ENCODE measurements at places on chromosomes 1 and 21. TPM values are rescaled to one million over a fixed set of nuclear protein-coding genes. Genes with fewer than 3 reads are reported as not detected.
A peak's percentile ranks its signal among the peaks of the same experiment; 100 is the strongest.

- DNase-seq: no peak
These were observed 72.3 kb downstream of the SIPA1L2 start for GRCh38 chr1:232557502-232558191.

DNA sequence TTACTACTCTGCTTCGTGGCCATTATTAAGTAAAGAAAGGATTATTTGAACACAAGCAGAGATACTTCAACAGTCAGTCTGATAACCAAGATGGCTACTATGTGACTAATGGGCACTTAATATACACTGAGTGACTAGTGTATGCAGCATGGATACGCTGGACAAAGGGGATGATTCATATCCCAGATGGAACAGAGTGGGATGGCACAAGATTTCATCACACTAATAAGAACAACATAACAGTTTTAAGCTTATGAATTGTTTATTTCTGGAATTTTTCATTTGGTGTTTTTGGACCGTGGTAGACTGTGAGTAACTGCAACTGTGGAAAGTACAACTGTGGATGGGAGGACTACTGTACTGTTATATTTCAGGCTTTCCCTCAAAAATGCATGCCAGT, 9.4 kb downstream of the ZCCHC17 start:
- DNase-seq: peak; percentile 81

- DNase-seq: no peak
These were observed 324.9 kb upstream of the ST6GALNAC5 start for GRCh38 chr1:76542359-76542758.

DNA sequence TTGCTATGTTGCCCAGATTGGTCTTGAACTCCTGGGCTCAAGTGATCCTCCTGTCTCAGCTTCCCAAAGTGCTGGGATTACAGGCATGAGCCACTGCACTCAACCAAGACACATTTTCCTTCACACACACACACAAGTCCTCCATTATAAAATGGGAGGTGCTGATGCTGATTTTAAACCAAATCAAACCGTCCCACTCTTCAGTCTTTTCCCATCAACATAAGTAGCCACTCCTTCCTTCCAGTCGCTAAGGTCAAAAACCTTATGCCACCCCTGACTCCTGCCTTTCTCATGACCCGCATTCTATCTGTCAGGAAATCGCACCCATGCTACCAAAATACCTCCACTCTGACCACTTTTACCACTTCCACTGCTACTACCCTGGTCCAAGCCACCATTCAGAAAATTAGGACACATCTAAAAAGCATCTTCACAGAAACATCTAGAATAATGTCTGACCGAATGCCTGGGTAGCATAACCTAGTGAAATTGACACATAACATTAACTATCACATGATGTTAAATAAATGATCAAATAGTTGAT, 28.0 kb upstream of the IFNGR2 start:
- DNase-seq: no peak

GRCh38 chr1:40155135-40155534, 6.1 kb upstream of the RLF start:
- no peak for DNase-seq

- peak; percentile 14 for DNase-seq
These were observed 60.0 kb upstream of the FGGY start for GRCh38 chr1:59236721-59237545.

DNA sequence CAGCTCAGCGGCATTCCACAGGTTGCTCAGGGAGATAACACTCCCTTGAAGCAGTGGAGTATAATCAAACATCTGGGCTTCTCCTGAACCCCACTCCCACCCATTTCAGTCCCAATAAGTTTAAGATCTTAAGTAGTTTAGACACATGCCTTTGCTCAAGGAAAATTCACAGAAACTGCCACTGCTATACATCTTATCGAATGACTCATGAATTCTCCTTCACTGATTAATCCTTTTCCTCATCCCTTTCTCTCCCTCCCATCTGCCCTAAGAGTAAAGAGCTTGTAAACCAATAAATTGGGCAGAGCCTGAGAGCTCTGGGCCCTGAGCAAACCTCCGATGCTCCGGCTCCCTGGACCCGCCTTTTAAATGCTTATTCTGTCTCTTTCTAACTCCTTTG, 10.2 kb downstream of the VN1R5 start:
- no peak for DNase-seq

- DNase-seq: no peak
These were observed 11.4 kb downstream of the FOXO6 start for GRCh38 chr1:41372600-41372993.

- DNase-seq: no peak
These were observed 113.8 kb upstream of the EDN2 start for GRCh38 chr1:41598325-41598724.

DNA sequence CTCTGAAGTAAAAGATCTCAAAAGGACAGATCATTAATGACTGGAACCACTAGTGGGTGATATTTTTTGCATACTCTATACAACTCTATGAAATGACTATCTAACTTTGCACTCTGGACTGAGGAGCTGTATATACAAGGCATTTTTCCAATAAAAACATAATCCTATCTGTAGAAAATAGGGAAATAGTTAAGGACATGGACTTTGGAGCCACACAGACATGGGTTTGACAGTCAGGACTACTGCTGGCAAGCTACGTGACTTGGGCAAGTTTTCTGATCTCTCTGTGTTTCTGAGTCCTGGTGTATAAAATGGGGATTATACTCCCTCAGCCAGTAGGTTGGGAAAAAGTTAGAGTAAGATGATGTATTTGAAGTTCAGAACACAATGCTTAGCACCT, 20.9 kb upstream of the HSD3B2 start:
- no peak for DNase-seq

- no peak for DNase-seq
These were observed 8.1 kb upstream of the NCF2 start for GRCh38 chr1:183598386-183598785.

GRCh38 chr1:38055398-38055797, 8.8 kb upstream of the POU3F1 start:
- DNase-seq: no peak

DNA sequence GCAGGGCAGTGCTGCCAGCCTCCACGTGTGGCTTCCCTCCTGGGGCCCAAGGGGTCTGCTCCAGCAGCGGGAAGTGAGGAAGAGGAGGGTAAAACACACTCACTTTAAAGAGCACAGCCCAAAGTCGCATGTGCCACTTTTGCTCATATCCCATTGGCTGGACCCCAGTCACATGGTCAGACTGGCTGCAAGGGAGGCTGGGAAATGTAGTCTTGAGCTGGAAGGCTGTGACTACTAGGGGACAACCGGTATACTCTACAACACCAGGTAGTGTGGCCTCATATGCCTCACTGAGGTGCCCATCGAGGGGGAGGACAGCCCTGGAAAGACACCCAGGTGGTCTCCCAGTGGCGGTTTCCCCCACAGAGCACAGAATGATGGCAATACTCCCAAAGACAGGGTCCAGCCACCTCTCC, 45.2 kb downstream of the CAMK2N1 start:
- peak; percentile 71 for DNase-seq

DNA sequence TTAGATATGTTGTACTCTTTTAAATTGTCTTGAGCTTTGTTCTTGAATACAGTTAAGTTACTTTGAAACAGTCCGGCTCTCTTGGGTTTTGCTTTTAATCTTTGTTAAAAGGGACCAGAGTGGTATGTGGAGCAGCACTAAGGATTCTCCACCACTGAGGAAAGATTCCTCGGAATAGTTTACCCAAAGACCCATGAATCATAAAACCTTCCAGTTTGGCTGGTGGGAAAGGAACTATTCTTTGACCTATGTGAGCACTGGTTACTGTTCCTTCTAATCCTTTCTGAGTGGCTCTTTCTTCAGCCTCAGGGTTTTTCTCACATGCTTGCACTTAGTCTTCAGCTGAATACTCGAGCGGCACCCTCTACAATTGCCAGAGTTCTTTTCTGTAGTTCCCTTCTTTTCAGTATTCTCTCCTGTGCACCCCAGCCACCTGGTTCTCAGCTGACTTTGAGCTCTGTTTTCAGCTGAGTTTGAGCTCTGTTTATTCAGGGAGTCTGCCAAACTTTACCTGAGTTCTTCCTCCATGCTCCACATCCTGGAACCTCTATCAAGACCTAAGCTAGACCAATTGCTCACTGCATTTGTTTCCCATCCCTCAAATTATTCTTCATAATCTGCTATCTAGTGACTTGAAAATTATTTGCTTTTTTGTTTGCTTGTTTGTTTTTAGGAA, 253.8 kb upstream of the PLXNA2 start:
- no peak for DNase-seq

DNA sequence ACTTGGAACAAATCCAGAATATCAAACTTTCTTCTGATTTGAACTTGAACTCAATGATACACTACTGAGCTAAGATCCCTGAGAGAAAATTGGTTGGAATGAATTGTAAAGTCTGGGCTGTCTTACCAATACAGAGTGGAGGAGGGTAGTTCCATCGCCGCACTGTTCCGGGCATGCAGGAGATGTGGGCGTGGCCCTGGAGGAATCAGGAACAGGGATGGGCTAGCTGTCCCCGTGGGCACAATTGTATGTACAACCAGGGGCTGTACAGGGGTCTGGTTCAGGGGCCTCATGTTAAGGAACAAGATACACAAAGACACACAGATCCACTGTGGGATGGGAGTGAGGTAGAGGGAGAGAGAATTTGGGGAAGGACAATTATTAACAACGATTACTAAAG, 144.3 kb downstream of the ZSCAN20 start:
- DNase-seq: no peak

DNA sequence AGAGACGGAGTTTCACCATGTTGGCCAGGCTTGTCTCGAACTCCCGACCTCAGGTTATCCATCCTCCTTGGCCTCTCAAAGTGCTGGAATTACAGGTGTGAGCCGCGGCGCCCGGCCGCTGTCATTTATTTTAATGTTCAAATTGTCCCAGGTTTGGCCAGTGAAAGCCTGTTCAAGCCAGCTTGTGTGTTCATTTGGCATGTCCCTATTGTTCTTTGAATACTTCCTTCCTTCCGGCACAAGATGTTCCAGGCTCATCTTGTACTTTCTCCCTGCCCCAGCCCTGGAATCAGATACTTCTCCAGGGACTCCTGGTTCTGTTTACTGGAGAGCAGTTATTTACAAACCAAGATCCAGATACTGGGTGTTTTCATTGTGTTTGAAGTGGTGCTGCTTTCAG, 37.0 kb downstream of the ZBTB8B start:
- peak; percentile 57 for DNase-seq

DNA sequence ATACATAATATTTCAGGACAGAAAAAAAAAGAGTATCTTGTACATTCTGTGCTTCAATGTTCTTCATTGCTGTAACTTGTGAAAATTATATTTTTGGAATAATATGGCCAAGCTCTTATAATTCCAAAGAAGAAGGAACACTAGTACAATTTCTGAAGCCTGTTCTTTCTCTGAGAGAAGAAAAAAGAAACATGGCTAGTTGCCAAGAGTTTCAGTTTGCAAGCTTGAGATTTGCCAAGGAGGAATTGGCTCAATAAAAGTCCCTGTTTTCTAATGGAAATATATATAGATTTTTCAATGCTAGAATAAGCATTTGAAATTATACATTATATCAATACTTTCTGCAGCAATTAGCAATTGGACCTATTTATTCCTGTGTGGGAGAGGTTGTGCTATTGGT, 285.2 kb upstream of the NEGR1 start:
- peak; percentile 31 for DNase-seq

- no peak for DNase-seq
These were observed 860 bp downstream of the IVL start for GRCh38 chr1:152909206-152909605.

Gene TBX15
- total RNA-seq: not detected

Gene OR6K3
- not detected for total RNA-seq

Gene RNF115
- 17.3 TPM for total RNA-seq

Gene CD53
- not detected for total RNA-seq

Gene GRIK1
- total RNA-seq: not detected

All from endothelial cell of umbilical vein (primary cell).